ENCODE measurements at places on chromosomes 3 and 15.

DNA sequence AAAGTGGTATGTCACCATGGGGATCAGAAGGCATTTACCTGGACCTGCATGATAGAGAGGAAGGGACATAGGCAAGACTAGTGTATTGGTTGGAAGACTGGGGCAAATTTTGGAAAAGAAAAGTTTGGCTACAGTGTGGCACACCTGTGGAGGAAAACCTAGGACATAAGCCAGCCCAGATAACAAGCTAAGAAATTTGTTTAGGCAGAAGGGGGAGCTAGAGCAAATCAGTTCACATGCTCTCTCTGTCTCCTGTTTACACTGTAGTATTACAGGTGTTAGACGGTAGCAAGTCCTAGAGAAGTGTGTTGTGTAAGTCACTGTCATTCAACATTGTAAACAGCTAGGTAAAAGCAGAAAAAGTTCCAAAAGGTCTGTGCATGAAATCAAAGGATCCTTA is 11.9 kb upstream of the ALDH1A2 start:
- no peak for DNase-seq

GRCh38 chr3:138338244-138338643 is 8.6 kb upstream of the NME9 start:
- DNase-seq, result no peak

GRCh38 chr15:44682211-44682610 is 18.7 kb upstream of the SPG11 start:
- no peak for DNase-seq

- DNase-seq, result no peak
Measured at GRCh38 chr3:127532561-127533203, 57.9 kb downstream of the TPRA1 start.

- DNase-seq, result no peak
Measured at GRCh38 chr3:112391648-112392047, 58.7 kb downstream of the CD200 start.

DNA sequence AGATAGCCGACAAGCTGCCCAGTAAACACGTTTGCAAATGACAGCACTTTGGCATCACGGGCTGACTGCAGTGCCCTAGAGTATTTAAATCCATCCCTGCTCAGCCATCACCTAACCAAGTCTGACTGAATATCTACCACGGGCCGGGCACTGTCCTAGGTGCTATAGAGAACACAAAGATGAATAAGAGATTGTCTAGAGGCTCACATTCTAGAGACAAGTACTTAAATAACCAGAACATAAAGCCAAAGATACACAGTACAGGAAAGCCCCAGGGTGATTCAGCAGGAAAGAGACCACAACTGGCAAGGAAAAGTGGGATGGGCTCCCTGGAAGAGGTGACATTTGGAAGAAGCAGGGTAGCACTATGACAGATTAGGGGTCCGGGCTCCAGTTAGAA is 103.5 kb downstream of the MYLK start:
- no peak for DNase-seq

DNA sequence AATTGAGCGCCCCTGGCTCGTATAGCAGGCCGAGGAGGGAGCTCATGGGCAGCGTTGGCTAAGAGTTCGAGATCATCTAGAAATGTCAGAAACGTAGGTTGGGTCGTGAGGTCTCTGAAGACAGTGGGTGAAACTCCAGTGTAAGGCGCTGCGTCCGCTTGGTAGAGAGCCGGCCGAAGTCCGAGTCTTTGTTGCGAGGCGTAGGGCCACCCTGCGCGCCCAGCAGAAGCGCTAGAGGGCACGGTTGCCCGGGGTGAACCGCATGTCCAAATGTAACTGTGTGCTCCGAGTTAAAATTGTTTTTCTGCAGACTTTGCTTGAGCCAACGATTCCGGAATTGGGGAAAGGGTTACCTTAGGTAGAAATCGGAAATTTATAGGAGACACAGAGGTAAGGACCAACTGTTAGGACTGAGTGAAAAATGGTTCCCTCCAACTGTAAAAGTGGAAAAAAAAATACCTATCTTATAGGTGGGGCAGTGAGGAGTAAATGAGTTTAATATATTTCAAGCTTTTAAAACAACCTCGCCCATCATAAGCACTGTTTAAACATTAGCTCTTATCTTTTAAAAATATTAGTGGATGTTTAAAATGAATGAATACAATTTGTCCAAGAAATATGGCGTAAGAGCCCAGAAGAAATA is 993 bp upstream of the SIAH2 start:
- peak; percentile 32 for DNase-seq

DNA sequence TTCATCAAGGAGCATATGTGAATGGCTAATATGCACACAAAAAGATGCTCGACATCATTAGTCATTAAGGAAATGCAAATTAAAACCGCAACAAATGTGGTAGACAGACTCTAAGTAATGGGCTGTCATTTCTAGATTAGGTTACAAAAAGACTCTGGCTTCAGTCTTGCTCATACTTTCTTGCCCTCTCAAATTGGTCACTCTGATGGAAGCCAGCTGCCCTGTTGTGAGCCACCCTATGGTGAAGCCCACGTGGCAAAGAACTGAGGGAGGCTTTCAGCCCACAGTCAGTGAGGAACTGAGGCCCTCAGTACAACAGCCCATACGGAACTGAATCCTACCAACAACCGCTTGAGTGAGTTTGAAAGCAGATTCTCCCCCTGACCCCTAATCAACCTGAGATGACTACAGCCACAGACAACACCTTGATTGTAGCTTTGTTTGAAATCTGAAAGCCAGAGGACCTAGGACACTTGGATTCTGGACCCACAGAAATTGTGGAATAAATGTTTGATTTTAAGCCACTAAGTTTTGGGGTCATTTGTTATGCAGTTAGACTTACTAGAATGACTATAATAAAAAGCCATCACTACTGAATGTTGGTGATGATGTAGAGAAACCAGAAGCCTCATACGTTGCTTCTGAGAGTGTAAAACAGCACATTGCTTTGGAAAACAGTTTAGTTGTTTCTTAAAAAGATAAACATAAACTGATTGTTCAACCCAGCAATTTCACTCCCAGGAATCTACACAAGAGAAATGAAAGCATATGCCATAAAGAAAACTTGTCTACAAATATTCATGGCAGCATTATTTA is 45.7 kb downstream of the EHHADH start:
- no peak for DNase-seq

GRCh38 chr3:119560160-119560559 is 746 bp upstream of the CD80 start:
- DNase-seq, result no peak
